ENCODE measurements at places on chromosomes 3 and 15.

DNA sequence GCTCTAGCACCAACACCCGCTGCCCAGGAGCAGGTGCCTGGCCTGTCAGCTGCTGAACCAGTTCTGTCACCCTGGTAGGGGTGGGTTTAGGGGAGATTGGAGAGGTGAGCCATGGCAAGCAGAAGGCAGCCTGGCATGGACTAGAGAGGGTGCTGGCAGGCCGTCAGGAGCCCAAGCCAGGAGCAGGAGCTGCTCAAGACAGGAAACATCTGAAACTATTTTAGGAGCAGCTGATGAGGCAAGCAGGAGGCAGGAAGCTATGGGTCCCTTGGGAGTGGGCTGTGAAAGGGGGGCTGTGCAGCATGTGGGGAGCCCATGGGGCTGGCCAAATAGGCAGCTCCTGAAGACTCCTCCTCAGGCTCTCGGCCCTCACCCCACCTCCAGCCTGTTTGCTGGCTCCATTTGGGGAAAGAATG lies 2.3 kb downstream of the INKA1 start:
- DNase-seq, result peak; percentile 93

- DNase-seq, result no peak
These were observed 10.9 kb downstream of the CERS3 start for GRCh38 chr15:100517846-100518245.

DNA sequence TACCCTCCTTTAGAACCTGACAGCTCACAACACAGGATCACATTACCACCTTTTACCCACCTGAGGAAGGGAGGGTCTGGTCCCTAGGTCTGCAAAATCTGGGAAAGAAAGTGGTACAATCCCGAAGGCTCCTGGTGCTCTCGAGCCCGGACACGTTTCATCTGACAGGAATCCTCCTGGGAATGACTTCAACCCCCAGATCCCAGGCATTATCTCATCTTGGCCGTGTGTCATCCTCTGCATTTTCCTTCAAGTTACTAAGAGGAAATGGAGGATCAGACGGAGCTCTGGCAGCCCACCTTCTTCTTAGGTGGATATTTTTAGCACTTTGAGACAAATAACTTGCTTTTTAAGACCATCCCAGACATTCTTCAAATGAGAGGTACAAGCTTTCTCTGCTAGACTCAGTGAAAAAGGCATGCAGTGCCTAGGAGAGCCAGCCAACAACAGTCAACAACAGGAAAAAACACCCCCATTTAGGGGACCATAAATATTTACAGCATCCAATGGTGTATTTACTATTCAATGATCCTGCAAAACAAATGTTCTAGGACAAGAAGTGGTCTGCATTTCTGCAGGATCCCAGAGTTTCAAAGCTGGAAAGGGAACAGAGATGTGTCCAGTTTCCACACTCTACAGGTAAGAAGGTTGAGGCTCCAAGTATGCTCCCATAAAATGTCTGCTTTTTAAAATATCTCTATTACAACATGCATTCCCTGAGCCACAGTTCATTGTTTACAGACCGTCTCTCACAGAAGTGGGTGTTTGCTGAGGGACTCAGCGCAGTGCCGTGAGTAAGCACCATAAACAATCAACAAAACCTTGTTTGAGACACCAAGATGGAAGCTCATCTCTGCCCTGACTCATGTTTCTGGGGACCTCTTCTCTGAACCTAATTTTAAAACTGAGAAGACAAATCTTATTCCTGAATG lies 38.3 kb upstream of the ARHGEF3 start:
- DNase-seq, result no peak

GRCh38 chr3:187983484-187984124 lies 170.4 kb upstream of the LPP start:
- DNase-seq, result no peak

DNA sequence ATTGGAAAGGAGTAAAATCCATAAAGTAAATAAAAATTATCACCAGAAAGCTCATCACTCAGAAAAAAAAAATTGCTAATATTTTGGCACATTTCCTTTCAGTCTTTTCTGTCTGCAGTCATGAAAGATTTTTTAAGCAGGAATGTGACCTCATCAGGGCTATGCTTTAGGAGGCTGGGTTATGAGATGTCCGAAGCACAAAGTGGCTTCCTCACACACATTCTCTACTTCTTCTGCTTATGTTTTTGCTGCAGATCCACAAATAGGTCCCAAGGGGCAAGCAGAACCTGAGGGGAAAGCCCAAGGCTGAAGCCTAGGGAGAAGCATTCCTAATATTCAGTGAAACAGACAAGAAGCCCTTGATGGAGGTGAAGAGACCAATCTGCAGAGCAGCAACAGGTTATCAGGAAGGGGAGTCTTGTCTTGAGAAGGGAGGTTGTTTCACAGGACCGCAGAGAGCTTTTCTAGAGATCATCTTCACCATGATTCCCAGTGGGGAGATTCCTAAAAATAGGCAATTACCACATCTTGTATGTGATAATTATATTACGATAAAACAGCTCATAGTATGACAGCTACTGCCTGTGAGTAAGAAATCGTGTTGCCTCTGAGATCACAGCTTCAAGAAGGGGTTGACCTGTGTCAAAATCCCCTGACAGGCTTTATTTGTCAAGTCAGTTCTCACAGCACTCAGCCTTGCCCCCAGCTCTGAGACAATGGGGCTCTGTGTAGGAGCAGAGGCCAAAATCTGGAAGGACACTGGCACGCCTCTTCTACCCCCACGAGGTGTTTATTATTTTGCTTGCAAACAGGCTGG lies 60.5 kb downstream of the IGF2BP2 start:
- DNase-seq, result no peak

GRCh38 chr3:190169877-190170276 lies 49.2 kb upstream of the P3H2 start:
- no peak for DNase-seq

GRCh38 chr15:49380912-49381311 lies 42.1 kb upstream of the FGF7 start:
- DNase-seq, result no peak

DNA sequence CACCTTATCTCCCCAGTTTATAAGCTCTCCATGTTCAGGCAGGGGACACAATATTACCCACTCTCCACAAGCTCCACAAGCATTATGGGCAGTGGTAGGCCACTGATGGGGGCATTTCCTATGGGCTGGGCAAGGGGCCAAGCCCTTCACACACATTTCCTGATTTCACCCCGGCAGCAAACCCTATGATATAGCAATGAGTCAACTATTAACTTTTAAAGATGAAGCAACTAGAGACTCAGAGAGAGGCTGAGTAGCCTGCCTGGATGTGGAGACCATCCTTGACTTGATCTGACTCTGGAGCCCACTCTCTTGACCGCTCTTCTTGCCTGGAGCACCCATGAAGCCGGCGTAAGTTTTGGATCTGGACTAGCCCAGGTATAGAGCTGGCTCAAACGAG lies 27.4 kb downstream of the FOXL2NB start:
- DNase-seq, result peak; percentile 18

- DNase-seq, result no peak
These were observed 32.9 kb downstream of the TBC1D2B start for GRCh38 chr15:78044407-78045155.

DNA sequence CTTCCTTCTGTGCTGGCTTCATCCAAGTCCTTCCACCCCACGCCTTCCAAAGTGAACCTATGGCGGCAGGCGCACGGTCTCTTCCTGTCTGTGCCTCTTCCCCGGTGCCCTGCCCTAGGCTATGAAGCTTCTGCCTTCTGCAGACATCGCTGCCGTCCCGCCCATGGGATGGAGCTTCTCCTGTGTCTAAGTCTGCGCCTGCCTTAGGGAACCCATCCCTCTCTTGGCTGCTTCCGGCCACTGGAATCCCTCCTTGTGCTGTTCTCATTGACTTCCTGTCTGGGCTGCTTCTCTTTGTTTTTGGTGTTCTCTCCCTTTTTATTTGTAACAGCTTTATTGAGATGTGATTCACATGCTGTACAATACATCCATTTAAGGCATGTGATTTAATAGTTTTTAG lies 17.2 kb downstream of the CHCHD6 start:
- DNase-seq, result no peak

GRCh38 chr3:29936054-29936453 lies 655.2 kb downstream of the RBMS3 start:
- no peak for DNase-seq

GRCh38 chr15:46111730-46112129 lies 476.9 kb downstream of the SQOR start:
- DNase-seq, result no peak

- DNase-seq, result peak; percentile 62
These were observed 2.9 kb downstream of the GATA2 start for GRCh38 chr3:128489927-128490649.

- no peak for DNase-seq
These were observed 29.2 kb downstream of the PLOD2 start for GRCh38 chr3:146131616-146132410.

GRCh38 chr3:136262559-136262958 lies 12.4 kb downstream of the PCCB start:
- DNase-seq, result no peak

GRCh38 chr3:193052354-193053045 lies 134.8 kb upstream of the MB21D2 start:
- no peak for DNase-seq

DNA sequence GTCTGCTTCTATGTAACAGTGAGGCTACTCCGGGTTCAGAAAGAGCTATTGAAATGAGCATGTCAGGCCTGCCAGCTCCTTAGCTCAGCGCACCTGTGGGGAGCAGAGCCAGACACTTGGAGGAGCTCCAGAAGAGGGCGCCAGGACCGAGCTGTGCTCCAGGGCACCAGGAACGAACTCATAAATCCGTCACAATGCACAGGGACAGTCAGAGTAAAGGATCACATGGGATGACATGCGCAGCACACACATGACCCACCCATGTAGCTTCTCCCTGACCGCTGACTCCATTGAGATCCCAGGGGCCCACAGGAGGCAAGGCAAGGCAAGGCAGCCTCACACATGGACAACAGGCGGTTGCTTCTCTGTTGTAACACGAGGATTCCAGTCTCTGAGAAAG lies 26.0 kb upstream of the GNB5 start:
- no peak for DNase-seq

DNA sequence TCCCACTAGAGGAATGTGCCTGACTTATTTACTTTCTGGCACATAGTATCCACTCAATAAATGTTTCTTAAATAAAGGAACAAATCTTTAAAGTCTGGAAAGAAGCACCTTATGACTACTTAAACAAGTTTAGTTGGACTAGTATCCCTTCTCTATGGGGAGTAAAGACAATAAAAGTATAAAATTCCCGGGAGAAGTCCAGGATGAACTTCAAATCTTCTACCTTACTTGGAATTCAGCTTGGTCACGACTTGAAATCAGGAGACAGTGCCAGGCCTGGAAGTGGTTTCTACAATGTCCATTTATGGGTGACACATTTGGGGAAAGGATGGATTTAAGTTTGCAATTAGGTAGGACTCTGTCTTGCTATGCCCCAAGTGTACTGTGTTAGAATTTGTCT lies 196.5 kb downstream of the NR1D2 start:
- DNase-seq, result no peak

- no peak for DNase-seq
These were observed 40.2 kb upstream of the GOLGA8J start for GRCh38 chr15:30042556-30042955.

DNA sequence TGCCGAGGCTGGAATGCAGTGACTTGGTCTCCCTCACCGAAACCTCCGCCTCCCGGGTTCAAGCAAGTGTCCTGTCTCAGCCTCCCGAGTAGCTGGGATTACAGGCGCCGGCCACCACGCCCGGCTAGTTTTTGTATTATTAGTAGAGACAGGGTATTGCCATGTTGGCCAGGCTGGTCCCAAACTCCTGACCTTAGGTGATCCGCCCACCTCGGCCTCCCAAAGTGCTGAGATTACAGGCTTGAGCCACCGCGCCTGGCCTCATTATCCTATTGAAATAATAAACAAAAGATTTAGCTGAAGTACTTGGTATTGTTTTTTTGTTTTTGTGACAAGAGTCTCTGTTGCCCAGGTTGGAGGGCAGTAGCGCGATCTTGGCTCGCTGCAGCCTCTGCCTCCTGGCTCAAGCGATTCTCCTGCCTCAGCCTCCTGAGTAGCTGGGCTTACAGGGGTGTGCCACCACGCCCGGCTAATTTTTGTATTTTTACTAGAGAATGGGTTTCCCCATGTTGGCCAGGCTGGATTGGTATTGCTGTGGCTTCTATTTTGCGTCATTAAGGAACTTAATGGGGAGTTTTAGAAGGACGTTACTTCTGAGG lies 1.5 kb downstream of the RPL35A start:
- DNase-seq, result no peak

GRCh38 chr15:58584789-58585461 lies 153.1 kb downstream of the LIPC start:
- peak; percentile 25 for DNase-seq

- DNase-seq, result peak; percentile 80
These were observed 386 bp downstream of the SQOR start for GRCh38 chr15:45635191-45635638.
